ENCODE measurements at places on chromosomes 1 and 21.

- DNase-seq = no peak
Observed at GRCh38 chr1:248791010-248791409, 34.7 kb downstream of the SH3BP5L start.

- DNase-seq = no peak
Observed at GRCh38 chr1:228312136-228312764, 94.4 kb downstream of the TRIM11 start.

DNA sequence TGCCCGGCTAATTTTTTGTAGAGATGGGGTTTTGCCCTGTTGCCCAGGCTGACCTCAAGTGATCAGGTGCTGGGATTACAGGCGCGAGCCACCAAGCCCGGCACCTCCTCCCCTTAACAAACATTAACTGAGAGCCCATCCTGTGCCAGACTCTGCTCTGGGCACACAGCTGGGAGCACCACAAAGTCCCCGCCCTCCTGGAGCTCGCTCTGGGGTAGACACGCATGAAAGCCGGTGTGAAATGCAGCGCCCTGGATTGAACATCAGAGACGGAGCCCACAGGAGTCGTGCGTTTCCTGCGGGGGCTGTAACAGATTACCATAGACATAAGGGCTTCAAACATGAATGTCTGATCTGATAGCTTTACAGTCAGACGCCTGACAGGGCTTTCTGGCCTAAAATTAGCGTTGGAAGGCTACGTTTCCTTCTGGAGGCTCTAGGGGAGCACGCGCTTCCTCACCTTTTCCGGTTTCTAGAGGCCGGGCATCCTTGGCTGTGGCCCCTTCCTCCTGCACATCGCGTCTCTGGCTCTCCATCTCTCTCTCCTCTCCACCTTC is 14.3 kb downstream of the SLC27A3 start:
- DNase-seq = no peak

- DNase-seq = no peak
Observed at GRCh38 chr1:116738673-116739370, 15.4 kb upstream of the CD2 start.

GRCh38 chr1:75616436-75617433 is 5.8 kb upstream of the SLC44A5 start:
- no peak for DNase-seq

Measured in activated CD4-positive, alpha-beta T cell treated with anti-CD3 and anti-CD28 coated beads for 24 hours (primary cell).